GM12878 (cell line): ENCODE measurements at places on chromosomes 1 and 21. TPM values are rescaled to one million over a fixed set of nuclear protein-coding genes. Genes with fewer than 3 reads are reported as not detected.

The KIF21B gene
- total RNA-seq: 44.4 and 47.7 TPM in 2 replicates

GRCh38 chr1:151680826-151681225, 35.8 kb downstream of the CELF3 start:
- DNase-seq: no peak

- peak; percentile 87 for DNase-seq
Observed at GRCh38 chr1:27884006-27884954, 11.9 kb downstream of the THEMIS2 start.

DNA sequence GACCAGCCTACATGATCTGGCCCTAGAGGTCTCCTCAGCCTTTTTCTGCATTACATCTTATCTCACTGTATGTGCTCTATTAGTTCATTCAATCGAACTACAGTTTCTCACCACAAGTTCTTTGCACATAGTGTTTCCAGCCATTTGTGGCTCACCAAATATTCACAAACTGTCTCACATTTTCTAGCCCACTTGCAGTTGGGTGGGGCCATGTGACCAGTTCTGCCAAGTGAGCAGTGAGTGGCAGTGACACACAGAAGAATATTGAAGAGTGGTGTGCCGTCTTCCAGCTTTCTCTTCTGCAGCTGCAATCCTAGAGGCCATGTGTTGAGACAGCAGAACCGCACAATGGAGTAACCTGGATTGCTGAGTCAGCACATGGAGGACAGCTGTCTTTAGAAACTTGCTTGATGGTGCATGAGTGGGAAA, 103.2 kb upstream of the ZNF644 start:
- DNase-seq: no peak

GRCh38 chr1:200729863-200730262, 8.8 kb upstream of the CAMSAP2 start:
- DNase-seq: no peak

GRCh38 chr1:234276151-234276788, 97.0 kb upstream of the COA6 start:
- no peak for DNase-seq

DNA sequence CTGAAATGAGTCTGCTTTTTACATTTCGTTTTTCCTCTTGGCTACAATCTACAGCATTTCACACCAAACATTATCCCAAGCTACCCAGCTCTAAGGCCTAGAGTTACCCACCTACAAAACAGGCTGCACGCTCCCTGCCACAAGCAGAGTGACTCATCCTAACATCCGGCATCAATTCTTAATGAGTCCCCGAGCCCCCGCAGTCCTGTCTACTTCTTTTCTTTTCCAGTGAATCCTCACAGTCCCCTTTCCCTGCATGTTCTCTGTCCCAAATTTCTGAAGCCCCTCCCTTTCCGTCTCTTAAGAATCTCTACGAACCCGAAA, 650 bp downstream of the PCNX2 start:
- no peak for DNase-seq
